ENCODE measurements at places on chromosomes 2 and 18. TPM values are rescaled to one million over a fixed set of nuclear protein-coding genes. Genes with fewer than 3 reads are reported as not detected.
A peak's percentile ranks its signal among the peaks of the same experiment; 100 is the strongest.

The CPO gene
- total RNA-seq, result 0.32 TPM

The ARHGAP25 gene
- 0.27 TPM for total RNA-seq

The SFT2D3 gene
- 3.1 TPM for total RNA-seq

GRCh38 chr2:215693193-215693998 lies 257.5 kb upstream of the FN1 start:
- H3K36me3 ChIP-seq, result no peaks in the 10 kb centered on the region
- H3K4me1 ChIP-seq, result no peaks in the 10 kb centered on the region
- no peaks in the 10 kb centered on the region for H3K27me3 ChIP-seq
- no peak for DNase-seq
- H3K27ac ChIP-seq, result no peak overlapping the region

DNA sequence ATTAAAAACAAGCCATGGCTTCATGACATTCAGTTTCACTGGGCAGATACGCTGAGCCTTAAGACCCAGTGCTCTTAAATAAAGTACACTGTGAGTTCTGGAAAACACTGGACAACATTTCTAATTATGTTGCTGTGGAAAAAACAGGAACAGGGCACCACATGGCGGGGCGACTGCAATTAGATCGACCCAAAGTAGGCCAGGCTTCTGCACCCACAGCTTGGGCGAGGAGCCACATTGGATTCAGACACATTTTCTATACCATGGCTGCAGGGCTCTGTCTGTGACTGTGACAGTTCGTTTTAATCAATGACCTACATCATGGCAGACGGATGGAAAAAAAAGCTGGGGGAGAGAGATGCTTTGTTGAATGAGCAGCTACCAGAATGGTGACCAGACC lies 227.2 kb upstream of the HS6ST1 start:
- no peaks in the 10 kb centered on the region for H3K27me3 ChIP-seq
- H3K36me3 ChIP-seq, result no peaks in the 10 kb centered on the region
- no peak for DNase-seq
- H3K27ac ChIP-seq, result no peak overlapping the region
- H3K4me3 ChIP-seq, result no peak overlapping the region
- H3K4me1 ChIP-seq, result no peaks in the 10 kb centered on the region

DNA sequence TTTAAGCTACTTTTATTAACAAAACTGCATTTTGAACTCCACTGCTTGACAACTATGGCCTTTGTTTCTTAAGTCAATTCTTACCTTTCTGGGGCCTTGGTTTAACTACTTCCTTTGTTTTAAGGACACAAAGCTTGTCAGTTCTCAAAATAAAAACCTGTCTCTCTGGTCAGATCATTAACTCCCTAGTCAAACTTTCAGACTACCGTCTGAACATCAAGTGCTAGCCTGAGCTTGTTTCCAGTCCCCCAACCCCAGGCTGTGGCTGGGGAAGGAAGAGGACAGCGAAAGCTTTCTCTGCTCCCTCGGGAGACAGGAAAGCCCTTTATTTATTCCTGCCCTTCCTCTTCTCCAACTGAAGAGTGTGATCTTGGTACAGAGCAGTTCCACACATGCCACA lies 1.7 kb downstream of the SH3YL1 start:
- no peaks in the 10 kb centered on the region for H3K36me3 ChIP-seq
- H3K27ac ChIP-seq, result no peak overlapping the region
- H3K4me3 ChIP-seq, result no peak overlapping the region

GRCh38 chr2:238427435-238428162 lies 872 bp downstream of the ASB1 start:
- H3K27me3 ChIP-seq, result no peaks in the 10 kb centered on the region
- peak overlapping the region; percentile 98 for H3K27ac ChIP-seq
- no peak for DNase-seq
- H3K4me3 ChIP-seq, result peak overlapping the region; percentile 95
- H3K4me1 ChIP-seq, result peaks cover 20% of the 10 kb centered on the region

DNA sequence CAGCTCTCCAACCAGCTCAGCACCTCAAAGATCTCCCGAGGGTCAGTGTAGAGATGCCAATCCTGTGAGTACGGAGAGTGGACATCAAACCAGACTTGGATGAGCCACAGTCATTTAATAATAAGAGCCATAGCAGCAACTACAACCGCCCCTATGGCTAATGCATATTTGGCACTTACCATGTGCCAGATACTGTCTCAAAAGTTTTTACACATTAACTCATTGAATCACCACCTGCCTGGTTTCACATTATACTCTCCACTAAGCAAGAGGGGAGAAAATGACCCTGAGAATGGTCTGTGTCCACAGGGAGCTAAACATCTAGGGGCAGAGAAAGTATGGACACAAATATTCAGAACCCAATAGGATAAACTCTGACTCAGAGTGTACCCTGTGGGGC lies 2.6 kb downstream of the CNPPD1 start:
- peaks cover 10% of the 10 kb centered on the region for H3K4me1 ChIP-seq
- no peak for DNase-seq
- no peaks in the 10 kb centered on the region for H3K36me3 ChIP-seq
- H3K27ac ChIP-seq, result no peak overlapping the region

DNA sequence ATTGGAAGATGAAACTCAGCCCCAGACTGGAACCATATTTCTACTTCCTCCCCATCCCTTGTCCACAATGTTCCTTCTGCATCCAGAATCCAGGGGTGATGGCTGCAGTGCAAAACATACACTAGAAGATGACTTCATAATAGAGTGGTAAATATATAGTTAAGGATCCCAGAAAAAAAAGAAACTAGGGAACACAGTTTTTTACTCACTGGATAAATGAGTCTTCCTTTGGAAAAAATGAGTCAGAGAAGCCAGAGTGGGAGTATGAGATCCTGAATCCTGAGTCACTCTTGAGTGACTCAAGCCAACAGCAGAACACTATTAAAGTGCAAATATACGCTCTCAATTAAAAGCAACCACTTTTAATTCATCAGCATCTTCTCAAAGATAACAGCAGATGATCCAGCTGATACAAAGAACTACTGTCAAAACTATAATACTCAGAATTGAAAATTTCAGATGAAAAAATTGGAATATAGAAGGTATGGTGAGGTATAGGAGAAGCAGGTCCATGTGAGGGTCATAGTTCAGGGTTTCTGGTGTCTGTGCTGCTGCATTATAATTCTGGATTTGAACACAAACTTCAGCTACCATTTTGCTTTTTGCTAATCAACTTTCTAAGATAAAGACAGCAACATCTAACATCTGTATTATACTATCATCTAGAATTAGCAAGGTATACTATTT lies 987.2 kb upstream of the CDH2 start:
- H3K27me3 ChIP-seq, result no peaks in the 10 kb centered on the region
- H3K4me1 ChIP-seq, result peaks cover 43% of the 10 kb centered on the region
- H3K4me3 ChIP-seq, result no peak overlapping the region
- peak; percentile 72 for DNase-seq
- no peaks in the 10 kb centered on the region for H3K36me3 ChIP-seq

DNA sequence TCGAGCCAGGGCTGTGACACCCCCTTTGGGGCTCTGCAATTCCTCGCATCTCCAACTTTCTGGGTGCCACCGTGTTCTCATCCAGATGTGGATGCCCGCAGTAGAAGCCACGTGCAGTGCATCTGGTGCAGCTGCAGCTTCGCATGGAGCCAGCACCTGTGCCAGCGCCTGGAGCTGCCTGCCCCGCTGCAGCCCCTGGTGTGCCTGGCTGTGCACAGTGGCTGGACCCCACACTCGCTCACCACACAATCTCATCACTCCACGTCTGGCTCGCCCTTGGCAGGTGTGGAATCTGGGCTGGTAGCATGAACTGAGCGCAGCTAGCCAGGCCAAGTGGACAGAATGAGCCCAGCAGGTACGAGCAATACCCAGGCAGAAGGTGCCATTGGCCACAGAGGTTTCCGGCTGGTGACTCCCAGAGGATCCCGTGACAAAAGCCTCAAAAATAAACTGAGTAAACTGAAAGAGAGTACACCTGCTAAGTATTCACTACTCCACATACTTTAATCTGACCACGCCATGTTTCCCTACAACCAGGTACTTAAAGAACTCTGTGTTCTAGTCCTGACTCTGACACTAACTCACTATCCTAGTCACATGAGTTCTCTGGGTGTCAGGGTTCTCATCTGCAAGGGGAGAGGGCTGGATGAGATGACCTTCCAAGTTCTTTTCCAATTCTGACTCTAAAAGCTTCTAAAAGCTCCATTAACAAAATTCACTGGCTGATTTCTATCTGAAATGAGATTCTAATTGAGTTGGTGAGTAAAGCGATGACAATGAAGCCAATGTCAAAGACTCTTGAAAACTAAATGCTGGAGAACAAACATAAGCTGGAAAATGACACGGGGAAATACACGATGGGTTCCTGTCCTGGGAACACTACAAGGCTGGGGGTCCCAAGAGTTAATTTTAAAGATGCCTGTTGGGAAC lies 37.1 kb downstream of the RNF152 start:
- H3K4me3 ChIP-seq, result no peak overlapping the region
- no peak overlapping the region for H3K27ac ChIP-seq
- no peak for DNase-seq
- no peaks in the 10 kb centered on the region for H3K36me3 ChIP-seq
- 0 out of 2 replicates have a peak, but pooled peaks cover 5% of the 10 kb centered on the region for H3K27me3 ChIP-seq
- no peaks in the 10 kb centered on the region for H3K4me1 ChIP-seq

DNA sequence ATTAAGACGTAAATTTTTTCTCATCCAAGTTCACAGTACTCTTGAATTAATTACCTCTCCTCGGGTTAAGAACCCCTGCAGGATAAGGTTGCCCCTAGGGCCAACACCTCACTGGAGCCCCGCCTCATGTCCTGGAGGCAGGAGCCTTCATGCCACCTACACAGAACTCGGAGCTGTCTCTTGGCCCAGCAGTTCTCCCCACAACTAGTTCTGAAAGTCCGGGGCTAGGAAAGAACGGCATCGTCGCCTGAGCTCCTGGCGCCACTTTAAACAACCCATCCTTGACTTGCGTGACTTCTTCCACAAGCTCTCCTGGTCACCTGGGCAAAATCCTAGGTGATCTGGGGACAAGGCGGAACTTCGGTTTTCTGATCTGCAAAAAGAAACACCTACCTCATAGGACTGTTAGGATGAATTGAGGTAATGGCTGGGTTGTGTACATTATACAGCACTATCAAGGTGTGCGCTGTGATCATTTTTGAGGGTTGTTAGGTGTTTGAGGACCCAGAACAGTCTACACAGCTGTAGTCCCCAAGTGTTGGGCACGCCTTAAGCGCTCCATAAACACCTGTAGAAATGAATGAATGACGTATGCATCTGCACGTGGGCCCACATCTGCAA lies 641 bp upstream of the ITGA6 start:
- peak overlapping the region; percentile 60 for H3K4me3 ChIP-seq
- DNase-seq, result no peak
- H3K27ac ChIP-seq, result peak overlapping the region; percentile 60
- no peaks in the 10 kb centered on the region for H3K27me3 ChIP-seq
- H3K36me3 ChIP-seq, result no peaks in the 10 kb centered on the region

DNA sequence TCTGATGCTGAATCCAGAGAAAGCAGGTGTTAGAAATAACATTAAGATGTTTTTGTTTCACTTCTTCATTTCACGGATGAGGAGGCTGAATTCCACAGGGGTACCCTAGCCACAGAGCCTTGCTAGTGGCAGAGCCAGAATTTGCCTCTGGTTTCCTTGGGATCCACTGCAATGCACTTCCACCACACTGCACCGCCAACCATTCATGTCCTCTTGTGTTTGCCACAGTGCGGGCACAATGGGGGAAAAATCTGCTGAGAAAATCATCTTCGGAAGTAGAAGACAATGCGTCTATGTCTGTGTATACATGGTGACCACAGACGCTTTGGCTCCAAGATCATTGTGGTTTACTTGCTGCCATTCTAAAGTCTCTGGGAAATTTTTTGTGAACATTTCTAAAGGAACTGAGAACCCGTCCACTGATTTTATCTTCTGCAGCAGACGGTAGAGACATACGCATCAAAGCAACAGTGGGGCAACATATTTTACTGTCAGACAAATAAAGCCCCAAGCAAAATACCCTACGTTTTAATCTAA lies 14.9 kb downstream of the ICOS start:
- no peak overlapping the region for H3K27ac ChIP-seq
- no peaks in the 10 kb centered on the region for H3K36me3 ChIP-seq
- no peaks in the 10 kb centered on the region for H3K27me3 ChIP-seq
- DNase-seq, result no peak

DNA sequence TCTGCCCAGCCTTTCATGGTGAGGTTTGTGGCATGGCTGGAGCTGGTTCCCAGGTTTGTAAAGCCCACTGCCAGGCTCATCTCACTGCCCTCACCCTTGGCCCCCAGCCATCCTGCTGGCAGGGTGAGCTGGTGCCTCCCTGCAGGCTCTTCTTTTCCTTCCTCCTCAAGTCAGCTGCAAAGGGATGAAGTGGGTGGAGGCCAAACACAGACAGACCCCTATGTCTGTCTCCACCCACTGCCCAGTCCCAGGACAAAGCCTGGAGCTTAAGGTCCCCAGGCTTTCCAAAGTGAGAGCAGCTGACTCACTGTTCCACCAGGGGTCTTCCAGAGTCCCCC lies 92.0 kb downstream of the TNS1 start:
- H3K4me3 ChIP-seq, result no peak overlapping the region
- H3K27me3 ChIP-seq, result no peaks in the 10 kb centered on the region
- no peak for DNase-seq

DNA sequence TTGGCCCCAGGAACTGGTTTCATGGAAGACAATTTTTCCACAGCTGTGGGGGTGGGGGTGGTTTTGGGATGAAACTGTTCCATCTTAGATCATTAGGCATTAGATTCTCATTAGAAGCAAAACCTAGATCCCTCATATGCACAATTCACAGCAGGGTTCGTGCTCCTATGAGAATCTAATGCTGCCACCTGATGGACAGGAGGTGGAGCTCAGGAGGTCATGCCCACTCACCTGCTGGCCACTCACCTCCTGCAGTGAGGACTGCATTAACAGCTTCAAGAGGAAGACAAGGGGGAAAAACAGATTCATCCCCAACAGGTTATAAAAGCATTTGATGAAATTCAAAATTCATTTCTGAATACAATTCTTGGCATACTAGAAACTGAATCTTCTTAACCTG lies 38.5 kb downstream of the THAP4 start:
- H3K4me1 ChIP-seq, result no peaks in the 10 kb centered on the region
- no peak overlapping the region for H3K4me3 ChIP-seq
- H3K27ac ChIP-seq, result no peak overlapping the region

- no peaks in the 10 kb centered on the region for H3K4me1 ChIP-seq
- no peak for DNase-seq
- no peaks in the 10 kb centered on the region for H3K36me3 ChIP-seq
- no peak overlapping the region for H3K4me3 ChIP-seq
- H3K27me3 ChIP-seq, result no peaks in the 10 kb centered on the region
Measured at GRCh38 chr18:10899481-10899880, 249.9 kb downstream of the PIEZO2 start.

DNA sequence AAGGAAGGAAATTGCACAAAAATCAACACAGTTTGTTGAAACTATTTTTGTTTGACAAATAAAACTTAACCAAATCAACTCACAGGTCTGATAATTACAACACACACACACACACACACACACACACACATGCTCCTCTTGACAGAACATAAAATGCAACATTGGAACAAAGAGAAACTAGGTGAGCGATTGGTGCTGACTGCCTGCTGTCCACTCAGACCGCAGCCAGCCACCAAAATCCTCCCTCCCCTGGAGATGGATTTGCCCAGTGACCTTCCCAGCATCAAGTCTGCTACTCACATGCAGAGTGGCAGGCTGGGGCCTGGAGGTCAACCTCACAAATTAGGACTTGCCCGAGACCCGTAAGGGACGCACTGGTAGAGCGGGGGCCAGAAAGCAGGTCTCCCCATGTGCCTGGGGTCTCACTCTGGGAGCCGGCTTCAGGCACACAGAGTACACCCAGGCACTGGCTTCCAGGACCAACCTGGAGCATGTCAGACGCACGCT lies 61.4 kb downstream of the DIPK1C start:
- H3K4me3 ChIP-seq, result no peak overlapping the region
- no peaks in the 10 kb centered on the region for H3K4me1 ChIP-seq
- no peak overlapping the region for H3K27ac ChIP-seq
- H3K36me3 ChIP-seq, result no peaks in the 10 kb centered on the region

- H3K27me3 ChIP-seq, result no peaks in the 10 kb centered on the region
- H3K4me1 ChIP-seq, result no peaks in the 10 kb centered on the region
- no peak overlapping the region for H3K4me3 ChIP-seq
- no peak for DNase-seq
- H3K36me3 ChIP-seq, result no peaks in the 10 kb centered on the region
Measured at GRCh38 chr2:28310107-28310506, 82.6 kb upstream of the FOSL2 start.

All from HCT116 (cell line).